ENCODE measurements at places on chromosomes 7 and 10.

GRCh38 chr7:102895602-102896001 is 17.2 kb upstream of the LRRC17 start:
- no peak for DNase-seq

DNA sequence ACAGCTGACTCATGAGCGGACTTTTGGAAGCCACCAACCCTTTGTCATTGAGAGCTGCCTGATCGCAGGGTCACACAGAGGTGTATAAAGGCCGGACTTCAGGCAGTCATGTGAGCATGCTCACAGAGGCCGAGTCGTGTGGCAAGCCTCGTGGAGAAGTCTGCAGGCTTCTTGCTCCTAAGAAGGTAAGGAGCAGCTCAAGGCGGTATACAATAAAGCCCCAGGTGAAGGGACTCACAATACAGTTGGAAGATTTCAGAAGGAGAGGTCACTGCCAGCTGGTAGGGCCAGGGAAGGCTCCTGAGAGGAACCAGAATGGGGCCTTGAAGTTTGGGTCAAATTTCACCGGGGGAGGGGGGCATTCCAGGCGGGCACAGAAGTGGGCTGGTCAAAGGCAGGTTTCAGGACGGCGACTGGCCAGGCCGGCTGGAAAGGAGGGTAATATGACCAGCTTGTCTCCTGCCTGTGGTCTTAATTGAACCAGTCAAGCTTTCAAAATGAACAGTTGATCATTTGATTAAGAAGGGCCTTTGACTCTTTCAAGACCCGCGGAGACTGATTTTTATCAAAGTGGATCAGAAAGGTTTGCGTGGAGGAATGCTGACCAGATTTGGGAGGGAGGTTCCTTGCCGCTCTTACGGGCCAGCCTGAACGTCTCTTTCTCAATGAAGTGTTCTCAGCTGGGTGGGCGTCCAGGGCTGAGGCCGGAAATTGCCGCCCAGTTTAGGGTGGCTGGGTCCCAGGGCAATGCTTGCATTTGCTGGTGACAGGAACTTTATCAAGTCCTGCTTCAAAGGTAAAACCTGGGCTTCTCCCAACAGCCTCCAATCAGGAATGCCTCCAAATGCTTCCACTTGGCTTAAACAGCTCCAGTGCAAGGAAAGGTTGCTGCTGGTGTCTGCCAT is 178.6 kb downstream of the EMX2 start:
- no peak for DNase-seq

- DNase-seq, result peak; percentile 72
These were observed 4.4 kb downstream of the UNC5B start for GRCh38 chr10:71216751-71217265.

DNA sequence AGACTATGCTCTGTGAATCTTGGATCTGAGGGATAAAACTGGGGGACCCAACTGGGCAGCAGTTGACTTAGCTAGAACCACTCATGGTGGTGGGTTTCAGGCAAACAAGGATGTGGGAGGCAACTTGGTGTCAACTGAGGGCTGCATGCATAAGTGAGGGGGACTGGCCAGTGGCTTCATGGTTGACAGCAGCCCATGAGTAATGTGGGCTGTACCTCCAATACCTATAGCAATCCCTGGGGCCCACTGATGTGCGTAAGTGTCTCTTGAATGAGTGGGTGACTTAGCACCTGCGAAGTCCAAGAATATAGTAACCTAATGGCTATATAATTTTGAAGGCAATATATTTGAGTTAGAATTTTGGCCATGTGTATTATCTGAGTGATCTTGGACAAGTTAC is 13.7 kb upstream of the MAP3K8 start:
- DNase-seq, result no peak

DNA sequence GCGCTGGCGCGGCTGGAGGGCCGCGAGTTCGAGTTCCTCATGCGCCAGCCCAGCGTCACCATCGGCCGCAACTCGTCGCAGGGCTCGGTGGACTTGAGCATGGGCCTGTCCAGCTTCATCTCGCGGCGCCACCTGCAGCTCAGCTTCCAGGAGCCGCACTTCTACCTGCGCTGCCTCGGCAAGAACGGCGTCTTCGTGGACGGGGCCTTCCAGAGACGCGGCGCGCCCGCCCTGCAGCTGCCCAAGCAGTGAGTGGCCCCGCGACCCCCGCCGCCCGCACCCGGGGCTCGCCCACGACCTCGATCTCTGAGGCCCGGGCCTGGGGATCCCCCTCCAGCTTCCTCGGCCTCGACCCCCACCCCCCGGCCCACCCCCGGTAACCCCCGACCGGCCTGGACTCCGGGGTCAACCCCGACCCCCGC is 537 bp downstream of the FOXK1 start:
- DNase-seq, result peak; percentile 88

- no peak for DNase-seq
These were observed 380.0 kb downstream of the GLRX3 start for GRCh38 chr10:130516141-130516735.

- DNase-seq, result no peak
These were observed 49.5 kb upstream of the FAM180A start for GRCh38 chr7:135798095-135798494.

DNA sequence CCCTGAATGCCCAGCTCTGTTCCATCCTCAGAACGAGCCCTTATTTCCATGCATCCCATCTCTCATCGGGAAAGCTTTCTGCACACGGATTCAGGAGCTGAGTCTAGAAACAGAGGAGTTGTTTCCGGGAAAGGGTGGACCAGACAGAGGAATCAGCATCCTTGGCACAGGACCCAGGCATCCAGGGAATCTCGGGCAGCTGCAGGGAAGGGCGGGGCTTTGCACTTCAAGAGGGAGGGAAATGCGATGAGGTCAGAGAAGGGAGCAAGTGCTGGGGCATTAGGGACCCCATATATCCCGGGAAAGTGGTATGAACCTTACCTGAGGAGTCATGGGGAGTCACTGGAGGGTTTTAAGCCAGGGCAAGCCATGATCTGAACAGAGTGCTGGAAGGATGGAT is 68.5 kb downstream of the NPTX2 start:
- no peak for DNase-seq

- DNase-seq, result no peak
These were observed 123.2 kb upstream of the UNC5B start for GRCh38 chr10:71089162-71089561.

GRCh38 chr7:95238252-95238943 is 85.9 kb downstream of the PON1 start:
- no peak for DNase-seq

GRCh38 chr7:141551782-141552181 is 572 bp downstream of the AGK start:
- no peak for DNase-seq

DNA sequence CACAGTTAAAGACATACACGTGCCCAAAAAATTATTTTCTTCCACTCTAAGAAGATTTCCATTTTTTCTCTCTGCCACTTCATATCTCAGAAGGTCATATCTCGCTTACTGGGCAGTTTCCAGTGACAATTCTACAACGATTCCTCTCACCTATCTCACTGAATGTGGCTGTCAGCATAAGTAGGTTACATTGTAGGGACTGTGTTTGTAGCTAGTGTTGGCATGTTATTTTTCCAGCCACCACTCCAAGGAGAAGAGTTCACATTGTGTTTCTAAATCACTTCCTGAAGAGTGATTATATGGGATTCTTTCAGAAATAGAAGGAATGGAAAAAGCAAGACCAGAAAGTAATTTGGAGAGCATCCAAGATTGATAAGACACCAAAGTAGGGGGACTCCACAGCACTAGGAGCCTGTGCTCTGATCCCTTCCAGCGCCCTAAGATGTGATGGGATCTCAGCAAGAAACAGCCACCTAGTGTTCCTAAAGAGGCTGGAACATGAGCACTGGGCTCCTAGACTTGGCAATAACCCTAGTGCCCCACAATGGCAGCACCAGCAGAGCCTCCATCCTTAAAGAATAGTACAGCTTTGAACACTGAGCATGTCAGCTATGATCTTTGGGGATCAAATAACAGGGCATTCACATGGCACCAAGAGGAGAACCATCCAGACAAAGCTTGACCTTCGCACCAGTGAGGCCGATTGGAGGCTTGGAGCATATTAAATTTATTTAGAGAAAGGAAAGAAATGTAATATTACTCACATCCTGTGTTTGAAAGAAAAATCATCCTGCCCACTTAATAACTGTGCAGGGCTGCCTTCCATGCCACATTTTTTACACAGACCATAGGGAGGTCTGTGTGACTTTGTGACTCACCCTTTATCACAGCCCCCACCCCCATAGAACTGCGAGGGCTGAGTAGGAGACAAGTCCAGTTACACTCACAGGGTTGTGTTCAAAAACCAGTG is 51.8 kb downstream of the CAV1 start:
- no peak for DNase-seq

DNA sequence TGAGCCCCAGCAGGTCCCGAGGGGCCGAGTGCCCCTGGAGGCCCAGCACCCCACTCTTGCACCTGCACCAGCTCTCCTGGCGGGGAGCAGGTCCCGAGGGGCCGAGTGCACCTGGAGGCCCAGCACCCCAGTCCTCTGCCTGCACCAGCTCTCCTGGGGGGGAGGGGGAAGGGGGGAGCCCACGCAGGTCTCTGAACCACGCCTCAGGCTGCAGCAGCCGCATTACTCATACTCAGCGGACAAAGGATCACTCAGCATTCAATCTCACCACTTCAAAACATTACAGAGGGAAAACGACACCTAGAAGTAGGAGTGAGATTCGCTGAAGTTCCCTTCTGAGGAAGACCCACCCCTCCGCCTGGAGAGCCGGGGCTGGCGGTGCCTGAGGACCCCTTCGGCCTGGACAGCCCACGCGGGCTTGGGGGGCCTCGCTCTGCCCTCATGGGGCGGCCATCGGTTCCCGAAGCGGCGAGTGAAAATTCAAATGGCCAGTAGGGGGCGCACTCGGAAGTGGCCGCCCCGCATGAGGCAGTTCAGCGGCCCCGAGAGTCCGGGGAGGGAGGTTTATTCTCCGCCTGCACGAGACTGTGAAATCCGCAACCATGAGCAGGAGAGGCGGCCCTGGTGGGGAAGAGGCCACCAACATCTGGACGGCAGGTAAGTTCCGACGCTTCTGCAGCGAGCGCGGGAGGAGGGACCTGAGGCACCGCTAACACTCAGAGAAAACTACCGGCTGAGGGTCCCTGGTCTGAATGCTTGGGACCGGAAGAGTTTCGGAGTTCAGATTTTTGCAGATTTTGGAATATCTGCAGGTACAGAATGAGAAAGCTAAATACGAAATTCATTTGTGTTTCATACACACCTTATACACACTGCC is 1.1 kb upstream of the GPER1 start:
- DNase-seq, result peak; percentile 93

Measured in posterior vena cava (tissue), 2 donors.